GM12864 (cell line): ENCODE measurements at places on chromosomes 13 and 19.

DNA sequence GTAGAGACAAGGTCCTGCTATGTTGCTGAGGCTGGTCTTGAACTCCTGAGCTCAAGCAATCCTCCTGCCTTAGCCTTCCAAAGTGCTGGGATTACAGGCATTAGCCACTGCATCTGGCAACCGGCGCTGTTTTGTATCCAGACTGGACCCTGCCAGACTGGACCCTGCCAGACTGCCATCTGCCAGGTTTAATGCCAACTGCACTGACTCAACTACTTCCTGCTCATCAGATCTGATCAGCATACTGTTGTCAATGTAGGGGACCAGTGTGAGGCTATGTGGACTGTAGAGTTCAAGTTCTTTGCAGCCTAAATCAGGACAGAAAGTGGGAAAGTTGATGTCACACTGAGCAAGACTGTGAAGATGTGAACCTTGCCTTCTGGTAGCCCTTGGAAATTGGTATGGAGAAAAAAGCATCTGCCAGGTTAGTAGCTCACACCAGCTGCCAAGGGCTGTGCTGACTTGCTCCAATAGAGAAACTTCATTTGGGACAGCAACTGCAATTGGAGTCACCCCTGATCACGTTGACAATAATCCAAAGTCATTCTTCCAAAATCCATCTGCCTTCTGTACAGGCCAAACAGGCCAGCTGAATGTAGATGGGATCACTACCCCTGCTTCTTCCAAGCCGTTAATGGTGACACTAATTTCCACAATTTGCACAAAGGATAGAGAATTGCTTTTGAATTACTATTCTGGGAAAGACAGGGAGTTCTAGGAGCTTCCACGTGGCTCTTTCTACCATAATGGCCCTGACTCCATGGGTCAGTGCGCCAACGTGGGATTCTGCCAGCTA is 36.8 kb upstream of the ATP1A3 start:
- no peak for DNase-seq

GRCh38 chr19:7846155-7846646 is 16.2 kb downstream of the EVI5L start:
- no peak for DNase-seq

DNA sequence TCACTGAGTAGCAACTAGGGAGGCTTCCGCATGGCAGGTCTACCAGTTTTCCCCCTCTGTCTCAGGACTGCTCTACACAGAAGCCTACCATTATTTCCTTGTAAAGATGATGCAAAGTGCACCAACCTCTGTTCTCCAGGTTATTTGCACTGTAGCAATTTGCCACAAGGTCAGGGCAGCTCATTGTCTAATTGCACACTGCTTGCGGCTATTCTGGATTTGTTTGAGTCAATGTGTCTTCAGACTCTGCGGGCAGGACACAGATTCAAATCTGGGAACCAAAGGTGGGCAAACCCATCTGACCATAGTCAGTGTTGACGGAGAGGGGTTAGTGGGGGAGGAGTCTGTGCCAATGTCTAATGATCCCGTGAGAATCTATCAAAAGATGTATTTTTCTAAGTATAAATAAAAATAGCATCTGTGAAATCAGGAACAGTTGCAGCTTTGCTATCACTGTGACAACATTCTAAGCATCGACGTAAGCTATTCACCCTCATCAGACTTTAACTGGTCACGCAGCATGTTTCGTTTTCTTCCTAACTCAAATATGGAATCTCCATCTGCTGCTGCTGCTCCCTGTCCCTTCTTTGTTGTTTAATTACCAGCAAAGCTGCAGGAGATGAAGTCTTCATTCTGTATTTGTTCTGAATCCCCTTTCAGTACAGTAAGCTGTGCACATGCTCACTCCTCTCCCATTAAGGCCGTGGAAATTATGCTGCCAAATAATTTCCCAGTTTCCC is 26.4 kb downstream of the CYSLTR2 start:
- DNase-seq: no peak

DNA sequence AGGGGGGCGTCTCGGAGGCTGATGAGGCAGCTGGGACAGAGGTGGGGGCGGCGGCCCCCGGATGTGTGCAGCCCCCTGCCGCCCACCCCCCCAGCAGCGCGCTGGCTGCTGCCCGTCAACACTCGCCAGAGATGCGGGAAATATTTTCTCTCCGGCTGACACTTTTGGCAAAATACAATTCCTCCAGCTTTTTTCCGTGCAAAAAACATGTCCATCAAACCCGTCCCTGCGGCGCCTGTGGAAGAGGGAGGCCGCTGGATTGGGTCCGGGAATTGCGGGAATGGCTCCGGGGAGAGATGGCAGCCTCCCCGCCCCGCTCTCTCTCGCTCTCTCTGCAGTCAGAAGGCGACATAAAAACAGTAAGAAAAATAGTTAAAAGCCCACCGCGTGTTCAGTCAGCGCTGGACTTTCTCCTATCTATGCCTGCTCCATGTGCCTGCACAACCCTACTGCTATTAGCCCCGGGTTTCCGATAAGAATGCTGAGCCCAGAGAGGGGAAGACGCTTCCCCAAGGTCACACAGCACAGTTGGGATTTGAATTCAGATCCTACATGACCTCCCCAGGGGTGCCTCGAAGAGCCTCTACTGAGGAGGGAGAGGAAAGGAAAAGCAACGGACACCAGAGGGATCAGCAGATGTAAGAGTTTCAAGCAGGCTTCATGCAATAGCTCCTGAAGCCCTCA is 23.2 kb downstream of the ZNRF4 start:
- DNase-seq: no peak

GRCh38 chr13:28426381-28426780 is 68.5 kb downstream of the FLT1 start:
- DNase-seq: no peak

- DNase-seq: no peak
Measured at GRCh38 chr13:53137779-53138178, 109.2 kb downstream of the OLFM4 start.

- DNase-seq: no peak
Measured at GRCh38 chr19:15252398-15253018, 20.3 kb upstream of the EPHX3 start.

GRCh38 chr13:108777421-108778420 is 148.3 kb downstream of the MYO16 start:
- no peak for DNase-seq

DNA sequence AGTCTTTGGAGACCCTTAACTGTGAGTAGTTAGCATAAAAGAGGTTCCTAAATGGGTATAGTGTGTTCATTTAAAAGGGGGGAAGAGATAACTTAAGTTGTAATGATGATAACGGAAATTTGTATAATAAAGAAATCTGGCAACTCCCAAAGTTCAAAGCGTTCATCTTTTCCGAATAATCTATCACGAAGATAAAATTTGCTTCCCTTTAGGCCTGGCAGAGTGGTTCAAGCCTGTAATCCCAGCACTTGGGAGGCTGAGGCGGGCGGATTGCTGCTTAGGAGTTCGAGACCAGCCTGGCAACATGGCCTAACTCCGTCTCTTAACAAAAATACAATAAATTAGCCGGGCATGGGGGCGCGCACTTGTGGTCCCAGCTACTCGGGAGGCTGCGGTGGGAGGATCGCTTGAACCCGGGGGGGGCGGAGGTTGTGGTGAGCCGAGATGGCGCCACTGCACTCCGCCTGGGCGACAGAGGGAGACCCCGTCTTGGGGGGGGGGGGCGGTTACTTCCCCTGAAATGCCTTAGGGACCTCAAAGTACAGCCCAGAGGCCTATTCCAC is 934 bp downstream of the N4BP2L2 start:
- DNase-seq: no peak

- no peak for DNase-seq
Measured at GRCh38 chr13:48571126-48571913, 38.4 kb upstream of the RCBTB2 start.

GRCh38 chr19:47187797-47188196 is 43.2 kb downstream of the BBC3 start:
- DNase-seq: no peak

DNA sequence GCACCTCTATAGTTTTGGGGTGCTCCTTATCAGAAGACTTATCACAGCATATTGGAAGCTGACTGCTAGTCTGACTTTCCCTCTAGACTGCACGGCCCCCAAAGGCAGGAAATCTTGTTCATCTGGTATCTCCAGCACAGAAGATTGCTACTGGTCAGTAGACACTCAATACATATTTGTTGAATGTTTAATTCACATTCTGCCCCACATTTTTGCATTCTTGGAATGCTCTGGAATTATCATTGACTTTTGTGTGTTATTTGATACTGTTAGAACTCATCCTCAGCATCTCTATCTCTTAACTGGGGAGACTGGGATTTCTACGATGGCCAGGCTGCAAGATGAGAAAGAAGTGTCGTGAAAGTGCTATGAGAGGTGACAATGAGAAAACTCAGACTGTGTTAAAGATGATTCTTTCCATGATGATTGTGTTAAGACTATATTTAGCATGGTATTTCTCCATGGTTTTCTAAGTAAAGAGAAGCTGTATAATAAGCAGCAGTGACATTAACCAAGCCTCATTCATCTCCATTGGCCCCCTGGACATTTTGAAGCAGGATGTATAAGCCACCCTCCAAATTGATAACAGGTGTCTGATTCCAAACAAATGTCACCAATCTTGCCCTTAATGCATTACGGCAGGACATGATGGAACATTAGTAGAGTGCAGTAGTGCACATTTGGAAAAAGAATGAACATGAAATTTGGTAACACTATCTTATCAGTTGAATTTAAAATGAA is 440.9 kb downstream of the RFC3 start:
- DNase-seq: no peak

GRCh38 chr19:16142032-16142580 is 1.4 kb upstream of the HSH2D start:
- no peak for DNase-seq

DNA sequence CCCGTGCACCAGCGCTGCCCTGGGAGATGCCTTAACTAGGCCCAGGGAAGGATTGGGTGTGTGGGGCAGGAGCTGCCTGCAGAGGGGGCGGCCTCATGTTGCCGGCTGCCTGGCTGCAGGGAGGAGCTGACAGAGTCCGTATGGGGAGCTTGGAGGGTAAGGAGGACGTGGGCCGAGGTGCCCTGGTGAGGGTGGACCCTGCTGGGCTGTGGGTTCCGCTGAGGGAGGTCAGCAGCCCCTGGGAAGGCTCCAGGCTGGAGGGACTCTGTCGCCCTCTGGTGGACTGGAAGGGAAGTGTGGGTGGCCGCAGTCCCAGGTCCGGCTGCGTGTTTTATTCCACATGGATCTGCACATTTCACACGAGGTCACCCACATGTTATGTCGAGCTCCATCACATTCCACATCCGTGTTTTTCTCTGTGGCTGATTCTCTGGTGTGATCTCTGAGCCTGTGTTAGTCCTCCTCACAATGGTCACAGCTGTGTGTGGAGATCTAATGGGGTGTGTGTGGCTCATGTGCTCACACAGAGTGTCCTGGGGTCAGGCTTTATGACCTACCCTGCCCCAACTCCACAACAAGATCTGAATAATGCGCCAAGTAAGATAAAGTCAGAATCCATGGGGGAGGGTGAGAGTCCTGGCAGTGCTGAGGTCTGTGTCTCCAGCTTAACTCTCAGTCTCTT is 1.8 kb upstream of the CEACAM8 start:
- DNase-seq: no peak

DNA sequence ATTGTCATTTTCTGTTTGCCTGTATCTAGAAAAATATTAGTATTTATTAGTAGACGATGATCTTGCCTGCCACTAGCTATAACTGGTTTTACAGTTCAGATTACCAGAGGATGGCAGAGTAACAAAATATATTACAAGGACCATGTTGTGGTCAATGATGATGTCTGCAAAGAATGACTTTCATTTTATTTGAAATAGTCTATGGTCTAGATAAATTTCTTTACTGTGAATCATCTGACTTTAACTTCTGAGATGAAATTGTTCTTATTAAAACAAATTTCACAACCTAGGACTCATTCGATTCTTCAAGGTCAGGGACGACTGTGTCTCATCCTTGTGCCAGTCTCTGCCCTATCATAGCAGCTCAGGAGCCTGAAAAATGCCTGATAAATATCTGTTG is 637.8 kb upstream of the KLF12 start:
- no peak for DNase-seq

DNA sequence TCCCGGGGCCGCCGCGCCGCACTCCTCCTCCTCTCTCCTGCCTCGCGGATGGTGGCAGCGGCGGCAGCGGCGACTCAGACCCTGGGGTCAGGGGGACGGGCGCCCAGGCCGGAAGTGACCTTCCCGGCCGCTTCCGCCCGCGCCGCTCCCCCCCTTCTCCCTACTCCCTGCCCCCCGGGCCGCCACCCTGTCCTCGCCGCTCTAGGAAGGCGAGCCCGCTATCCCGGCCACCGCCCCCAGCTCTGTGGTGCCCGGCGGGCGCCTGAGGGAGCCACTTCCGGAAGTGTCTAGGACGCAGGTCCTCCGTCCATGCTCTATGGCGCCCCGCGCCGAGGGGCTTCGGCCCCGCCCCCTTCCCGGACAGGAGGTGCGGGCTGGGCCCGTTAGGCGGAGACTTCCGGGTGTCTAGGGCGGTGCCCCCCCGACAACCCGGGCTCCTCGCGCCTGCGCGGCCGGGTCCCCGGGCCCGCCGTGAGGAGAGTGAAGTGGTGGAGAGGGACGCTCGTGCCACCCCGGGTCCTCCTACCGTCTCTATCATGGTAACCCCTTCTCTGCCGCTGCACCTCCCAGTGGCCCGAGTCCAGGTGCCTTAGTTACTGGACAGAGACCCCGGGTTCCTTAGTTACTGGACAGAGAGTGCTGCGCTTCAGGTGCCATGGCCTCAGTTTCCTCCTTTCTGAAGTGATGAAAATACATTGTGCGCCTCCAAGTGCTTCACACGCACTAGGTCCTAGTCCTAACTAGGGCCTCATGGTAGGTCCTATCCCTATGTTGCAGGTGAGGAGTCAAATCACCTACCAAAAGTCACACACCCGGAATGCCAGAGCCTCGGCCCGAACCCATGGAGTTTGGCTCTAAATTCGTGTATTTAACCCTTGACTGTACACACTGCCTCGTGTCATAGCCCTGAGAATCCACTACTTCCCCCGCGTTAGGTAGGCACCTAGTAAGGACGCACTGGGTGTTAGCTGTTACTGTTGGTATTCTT is at the start of gene ZNF787:
ZNF787 (minus strand) TSS at position 116 of the 988 bp plus-strand sequence. CDS start 18,078 bp downstream, outside the sequence.
- DNase-seq: peak; percentile 89

DNA sequence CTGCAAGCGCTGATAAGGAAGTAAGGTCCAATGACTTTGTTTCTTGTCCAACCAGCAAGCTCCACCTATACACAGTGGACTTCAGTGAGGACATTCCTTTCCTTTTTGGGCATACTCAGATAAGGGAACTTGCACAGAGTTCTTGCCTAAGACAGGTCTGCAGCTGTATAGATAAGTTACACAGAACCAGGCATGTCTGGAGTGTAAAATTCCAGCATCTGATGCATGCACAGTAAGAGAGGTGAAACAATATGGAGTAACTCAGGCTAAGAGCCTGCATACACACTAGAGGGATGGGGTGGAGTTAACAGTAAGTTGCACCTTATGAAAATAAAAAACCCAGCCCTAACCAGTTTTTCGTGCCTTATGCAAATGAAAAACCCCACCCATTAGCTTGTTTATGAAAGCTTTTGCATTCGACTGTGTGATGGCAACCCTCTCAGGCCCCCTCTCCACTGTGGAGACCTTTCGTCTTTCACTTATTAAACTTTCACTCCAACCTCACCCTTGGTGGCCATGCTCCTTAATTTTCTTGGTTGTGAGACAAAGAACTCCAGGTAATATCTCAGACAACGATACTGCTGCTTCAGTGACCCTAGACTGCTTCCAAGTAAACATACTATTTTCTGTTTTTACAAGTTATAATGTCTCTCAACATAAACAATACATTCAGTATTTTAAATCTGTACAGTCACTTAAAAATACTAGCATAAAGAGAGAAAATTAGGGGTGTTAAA is 2859.0 kb upstream of the PCDH20 start:
- no peak for DNase-seq
